Amygdala (tissue), 56 donors: ENCODE measurements at places on chromosomes 6 and 20.

GRCh38 chr6:15058200-15059061, 187.4 kb upstream of the JARID2 start:
- no peak for DNase-seq

- DNase-seq = no peak
These were observed 31.5 kb downstream of the PDRG1 start for GRCh38 chr20:31920275-31920855.

DNA sequence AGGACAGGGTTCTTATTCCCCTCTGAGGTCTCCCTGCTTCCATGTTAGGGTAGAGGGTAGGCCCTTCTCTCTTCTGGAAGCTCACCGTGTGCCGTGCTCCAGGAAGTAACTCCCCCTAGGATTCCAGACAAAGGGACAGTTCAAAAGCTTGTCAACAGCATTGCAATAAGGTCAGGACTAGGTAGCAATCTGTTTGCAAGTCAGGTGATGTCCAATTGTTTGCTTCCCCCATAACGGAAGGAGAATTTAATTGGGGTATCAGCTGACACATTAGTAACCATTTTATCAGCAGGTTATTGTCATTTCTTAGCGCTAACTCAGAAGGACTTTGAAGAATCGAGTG, 41.9 kb downstream of the SYNJ2 start:
- DNase-seq = no peak

DNA sequence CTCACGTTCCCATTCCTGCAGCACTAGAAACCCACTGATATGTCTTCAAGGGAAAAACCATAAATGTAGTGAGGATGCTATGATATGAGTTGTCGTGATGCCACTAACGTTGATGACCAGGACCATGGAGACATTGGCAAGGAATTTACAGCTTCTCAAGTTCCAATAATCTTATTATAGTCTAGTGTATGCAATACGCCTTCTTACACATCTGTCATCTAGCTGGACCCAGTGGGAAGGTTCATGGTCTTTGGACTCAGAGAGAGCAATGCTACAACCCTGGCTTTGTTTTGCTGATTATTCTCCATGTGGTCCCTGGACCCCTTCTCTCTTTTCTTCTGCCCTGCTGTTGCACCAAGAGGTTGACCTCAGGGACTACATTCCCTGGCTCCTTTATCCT, 76.0 kb upstream of the BMP2 start:
- no peak for DNase-seq

GRCh38 chr6:158909938-158910337, 90.1 kb downstream of the RSPH3 start:
- DNase-seq = no peak

DNA sequence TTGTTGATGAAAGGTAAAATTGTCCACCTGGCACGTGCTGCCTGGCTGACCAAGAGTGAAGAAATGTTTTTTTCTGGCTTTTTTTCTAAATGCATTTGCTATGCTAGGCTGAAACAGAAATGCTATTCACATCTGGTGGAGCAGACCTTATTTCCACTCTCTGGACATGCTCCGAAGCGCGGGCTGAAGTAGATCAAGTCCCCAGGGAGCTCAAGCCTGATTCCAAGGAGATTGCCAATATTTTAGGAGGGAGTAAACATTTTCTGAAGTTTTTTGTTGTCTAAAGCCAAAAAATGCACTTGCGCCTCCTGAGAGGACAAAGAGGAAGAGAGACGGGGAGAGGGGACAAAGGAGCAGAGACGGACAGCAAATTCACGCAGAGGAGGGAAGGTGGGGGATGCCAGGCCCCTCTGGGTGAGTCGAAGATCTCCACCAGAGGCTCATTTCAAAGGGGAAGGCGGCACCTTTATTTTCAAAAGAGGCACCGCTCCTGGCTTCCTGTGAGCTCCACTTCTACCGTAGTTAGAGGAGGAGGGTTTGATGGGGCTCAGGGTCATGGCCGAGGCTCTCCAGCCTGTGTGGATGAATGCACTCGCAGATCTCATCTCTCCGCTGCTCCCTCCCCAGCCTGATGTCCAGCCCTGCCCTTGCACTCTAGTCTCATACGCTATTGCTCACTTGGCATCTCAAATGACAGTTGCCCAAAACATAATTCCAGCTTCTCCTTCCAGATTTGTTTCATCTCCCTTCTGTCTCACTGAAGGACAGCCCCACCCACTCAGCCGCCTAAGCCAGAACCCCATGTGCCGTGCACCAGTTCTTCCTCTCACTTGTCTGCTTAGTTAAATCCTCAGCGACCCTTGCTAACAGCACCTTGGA, 23.1 kb upstream of the SMOC2 start:
- no peak for DNase-seq

GRCh38 chr6:140204154-140204553, 829.7 kb upstream of the CITED2 start:
- no peak for DNase-seq

DNA sequence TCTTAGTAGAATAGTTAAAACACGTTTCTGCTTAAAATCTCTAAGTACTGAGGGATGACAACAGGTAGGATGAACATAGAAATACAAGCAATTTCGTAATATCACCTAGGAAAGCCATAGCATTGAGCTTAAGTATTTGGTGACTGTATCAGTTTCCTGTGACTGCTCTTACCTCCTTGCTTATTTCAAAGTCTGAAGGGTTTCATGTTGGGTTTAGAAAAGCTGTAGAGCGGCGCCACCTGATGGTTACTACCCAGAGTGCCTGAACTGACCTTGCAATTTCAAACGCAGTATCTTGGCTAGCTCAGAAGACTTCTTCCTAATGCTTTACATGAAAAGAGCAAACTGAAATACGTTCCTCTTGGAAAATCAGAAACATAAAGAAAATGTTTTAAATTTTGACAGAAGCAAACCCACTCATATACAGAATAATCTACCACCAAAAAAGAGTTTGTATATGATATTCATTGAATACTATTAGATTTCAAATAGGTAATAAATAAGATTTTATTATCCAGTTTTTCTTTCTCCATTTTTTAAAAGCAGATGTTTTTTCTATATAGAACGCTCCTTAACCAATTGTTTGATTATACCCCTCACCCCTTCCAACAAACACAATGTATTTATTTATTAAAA, 82.3 kb upstream of the RIPOR2 start:
- DNase-seq = no peak

GRCh38 chr6:160505970-160506369, 157.8 kb downstream of the SLC22A3 start:
- no peak for DNase-seq

DNA sequence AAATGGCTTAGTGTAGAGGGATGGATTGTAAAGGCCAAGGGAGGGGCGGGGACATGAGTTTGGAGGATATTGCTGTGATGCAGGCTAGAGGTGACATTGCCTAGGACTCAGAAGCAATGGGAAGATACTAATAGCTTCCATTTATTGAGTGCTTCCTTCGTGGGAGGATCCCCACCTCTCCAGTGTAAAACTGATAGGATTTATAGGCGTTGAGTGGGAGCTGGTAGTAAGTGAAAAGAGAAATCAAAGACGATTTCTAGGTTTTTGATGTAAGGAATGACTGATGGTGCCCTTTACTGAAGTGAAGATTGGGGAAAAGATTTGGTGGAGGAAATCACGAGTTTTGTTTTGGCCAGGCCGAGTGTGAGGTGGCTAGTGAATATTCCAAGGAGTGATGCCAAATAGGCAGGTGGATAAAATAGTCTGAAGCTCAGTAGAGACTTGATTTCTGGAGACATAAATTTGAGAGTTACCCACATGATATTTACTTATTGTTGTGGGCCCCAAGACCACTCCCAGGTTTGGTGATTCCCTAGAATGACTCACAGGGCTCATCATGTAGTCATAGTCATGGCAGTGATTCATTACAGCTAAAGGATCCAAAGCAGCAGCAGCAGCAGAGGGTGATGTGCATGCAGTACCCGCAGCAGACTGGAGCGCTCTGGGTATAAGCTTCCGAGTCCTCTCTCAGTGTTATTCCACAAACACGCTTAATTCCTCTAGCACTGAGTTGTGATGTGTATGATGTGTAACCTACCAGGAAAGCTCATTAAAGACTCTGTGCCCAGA, 10.2 kb downstream of the RPRD1B start:
- no peak for DNase-seq

- DNase-seq = no peak
These were observed 75.9 kb downstream of the RTN4IP1 start for GRCh38 chr6:106553440-106553839.

DNA sequence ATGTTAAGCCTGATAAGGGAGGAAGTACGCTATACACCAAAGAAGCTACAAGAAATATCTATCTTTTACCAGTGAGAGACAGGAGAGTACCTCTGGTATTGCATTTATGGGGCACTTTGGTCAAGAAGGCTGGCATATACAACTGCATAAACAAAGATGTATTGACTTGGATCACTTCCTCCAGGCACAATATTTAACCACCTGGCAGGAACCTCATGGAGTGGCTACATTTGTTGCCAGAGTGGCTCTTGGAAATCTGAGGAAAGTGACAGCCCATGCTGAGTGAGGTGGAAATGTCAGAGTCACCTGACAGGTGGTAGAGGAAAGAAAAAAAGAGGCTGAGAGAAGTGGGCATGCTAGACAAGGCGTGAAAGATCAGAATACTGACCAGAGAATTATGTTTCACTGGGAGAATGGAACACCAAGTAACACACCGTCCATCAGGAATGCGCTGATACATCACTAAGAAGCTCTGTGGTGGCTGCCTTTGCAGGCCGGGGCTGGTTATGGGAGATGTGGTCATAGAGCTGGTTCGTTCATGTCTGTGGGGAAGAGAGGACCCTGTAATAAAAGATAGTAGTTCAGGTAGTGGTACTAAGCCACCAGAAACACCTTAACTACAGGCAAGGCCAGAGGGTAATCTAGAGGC, 61.4 kb upstream of the UFL1 start:
- DNase-seq = no peak

DNA sequence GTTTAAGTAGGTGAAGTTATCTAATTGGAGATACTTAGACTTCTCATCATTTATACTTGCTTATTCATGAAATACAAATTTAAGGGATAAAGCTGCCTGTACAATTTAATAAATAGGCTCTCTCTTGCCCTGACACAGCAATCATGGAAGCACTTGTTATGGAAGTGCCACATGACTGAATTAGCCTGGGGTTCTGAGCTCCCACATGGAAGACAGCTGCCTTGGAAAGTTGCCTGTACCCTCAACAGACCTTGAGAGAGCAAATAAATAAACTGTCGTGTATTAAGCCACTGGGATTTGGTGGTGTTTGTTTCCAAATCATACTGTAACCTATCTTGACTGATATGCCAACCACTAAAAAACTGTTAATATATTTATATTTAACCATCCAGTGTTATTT, 87.0 kb upstream of the RSPO3 start:
- no peak for DNase-seq

- no peak for DNase-seq
These were observed 29.4 kb downstream of the ABHD12 start for GRCh38 chr20:25361287-25361683.

GRCh38 chr6:9825526-9825925, 589.3 kb downstream of the TFAP2A start:
- DNase-seq = no peak

DNA sequence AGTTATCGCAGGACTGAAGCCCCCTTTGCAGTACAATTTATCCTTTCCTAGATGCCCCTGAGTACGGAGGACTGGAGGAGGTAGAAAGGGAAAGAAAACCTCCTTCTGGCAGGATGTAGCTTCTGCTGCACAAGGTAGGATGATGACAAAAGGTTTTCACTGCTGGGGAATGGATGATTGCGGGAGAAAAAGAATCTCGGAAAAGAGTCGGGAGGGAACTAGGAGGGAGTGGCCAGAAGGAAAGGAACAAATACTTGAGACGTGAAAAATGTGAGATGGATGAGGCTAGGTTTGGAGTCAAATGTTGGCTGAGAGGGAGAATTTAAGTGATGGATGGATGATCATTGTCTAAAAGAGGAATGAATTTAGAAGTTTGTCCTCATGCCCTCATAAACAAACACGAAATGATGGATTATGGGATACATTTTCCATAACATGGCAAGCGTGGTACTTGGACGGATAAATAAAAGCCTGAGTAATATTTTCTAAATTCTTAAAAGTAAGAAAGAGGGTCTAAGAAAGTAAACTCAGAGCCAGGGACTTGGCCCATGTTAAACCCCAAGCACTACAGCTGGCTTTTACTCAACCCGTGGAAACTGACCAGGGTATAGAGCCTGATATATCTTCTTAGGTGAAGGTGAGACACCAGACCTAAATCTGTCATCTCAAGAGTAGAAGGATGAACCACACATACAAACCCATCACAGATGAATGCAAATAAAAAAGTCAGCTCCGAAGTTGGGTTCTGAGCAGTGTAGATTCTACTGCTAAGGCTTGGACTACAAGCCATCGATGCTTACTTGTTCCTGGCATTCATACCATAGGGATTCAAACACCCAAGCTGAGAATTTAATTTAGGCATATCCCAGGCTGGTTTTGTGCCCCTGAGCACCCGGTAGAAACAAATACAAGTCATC, 72.4 kb downstream of the HFE start:
- DNase-seq = no peak

DNA sequence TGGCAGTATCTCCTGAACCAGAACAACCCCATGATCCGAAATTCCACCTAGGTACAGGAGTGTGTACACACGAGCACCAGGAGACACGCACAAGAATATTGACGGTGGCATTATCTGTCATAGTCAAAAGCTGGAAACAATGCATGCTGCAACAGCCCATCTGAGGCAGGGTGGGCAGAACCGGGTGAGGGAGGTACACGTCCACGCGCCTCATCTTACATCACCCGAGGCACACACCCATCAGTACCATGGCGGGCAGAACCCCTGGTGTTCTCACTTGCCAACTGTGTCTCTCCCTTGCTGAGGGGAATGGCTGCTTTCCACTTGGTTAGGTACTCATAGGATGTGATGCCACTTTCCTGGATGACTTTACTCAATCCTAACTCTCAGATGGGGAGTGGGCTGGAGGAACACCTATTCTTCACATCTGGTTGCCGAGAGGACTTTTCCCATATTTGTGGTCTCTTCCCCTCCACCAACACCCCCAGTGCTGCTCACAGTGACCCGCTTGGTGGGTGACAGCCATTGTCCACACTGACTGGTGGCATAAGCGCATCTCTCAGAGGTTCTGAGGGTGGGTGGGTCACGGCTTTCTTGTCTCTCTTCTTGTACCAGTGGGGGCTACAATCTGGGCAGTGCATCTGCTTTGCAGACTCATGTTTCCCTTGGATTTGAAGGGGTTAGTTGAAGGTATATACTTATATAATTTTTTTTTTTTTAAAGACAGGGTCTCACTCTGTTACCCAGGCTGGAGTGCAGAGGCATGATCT, 13.5 kb downstream of the PPP1R3G start:
- DNase-seq = no peak

- no peak for DNase-seq
These were observed 88.4 kb downstream of the ASXL1 start for GRCh38 chr20:32446301-32447100.

GRCh38 chr6:113596387-113597230, 260.5 kb upstream of the MARCKS start:
- DNase-seq = no peak

GRCh38 chr6:147244832-147245231, 40.6 kb downstream of the STXBP5 start:
- no peak for DNase-seq
